ENCODE measurements at places on chromosomes 13 and 19.

DNA sequence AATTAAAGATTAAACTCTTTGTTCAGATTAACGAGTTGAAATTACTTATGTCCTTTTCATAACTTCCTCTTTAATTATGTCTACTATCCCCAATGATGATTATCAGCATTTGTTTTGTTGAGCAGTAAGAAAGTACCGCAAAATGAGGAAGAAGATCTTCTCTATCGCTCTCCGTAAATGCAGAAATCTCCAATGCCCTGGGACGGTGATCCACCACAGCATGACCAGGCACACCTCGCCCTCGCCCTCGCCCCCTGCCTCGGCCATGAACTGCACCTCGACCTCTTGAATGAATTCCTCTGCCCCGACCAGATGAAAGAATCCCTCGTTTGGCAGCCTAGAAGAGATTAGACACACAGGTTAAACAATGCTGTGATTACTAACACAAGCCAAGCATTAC is 69.1 kb downstream of the RBM26 start:
- DNase-seq, result no peak

- no peak for DNase-seq
These were observed 74.7 kb upstream of the TRPC4 start for GRCh38 chr13:37944081-37944868.

DNA sequence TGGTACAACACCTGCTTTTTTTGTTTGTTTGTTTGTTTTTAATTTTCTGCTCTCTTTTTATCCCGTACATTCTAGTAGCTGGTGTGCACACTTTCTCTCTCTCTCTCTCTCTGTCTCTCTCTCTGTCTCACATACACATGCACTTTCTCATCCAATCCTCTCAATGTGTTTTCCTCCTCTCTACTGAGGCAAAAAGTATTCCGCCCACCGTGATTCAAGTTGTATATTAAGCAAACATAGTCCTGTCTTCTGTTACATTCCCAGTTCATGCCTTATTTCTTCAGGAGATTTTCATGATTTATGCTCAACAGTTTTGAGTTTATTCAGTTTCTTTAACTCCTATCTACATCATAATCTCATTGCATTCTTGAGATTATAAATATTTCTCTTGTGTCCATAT is 38.2 kb upstream of the SCEL start:
- no peak for DNase-seq

- DNase-seq, result no peak
These were observed 809 bp downstream of the MYO1F start for GRCh38 chr19:8576273-8576993.

DNA sequence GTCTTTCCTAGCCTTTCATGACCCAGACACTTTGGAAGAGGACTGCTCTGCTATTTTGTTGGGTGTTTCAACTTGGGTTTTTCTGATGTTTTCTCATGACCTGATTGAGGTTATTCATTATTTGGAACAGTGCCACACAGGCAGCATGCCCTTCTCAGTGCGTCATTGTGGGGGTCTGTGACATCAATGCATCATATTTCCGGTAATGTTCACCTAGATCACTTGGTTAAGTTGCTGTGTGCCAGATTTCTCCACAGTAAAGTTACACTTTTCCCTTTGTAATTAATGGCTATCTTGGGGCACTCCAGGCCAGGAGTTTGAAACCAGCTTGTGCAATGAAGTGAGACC is 124.4 kb downstream of the SIPA1L3 start:
- no peak for DNase-seq

DNA sequence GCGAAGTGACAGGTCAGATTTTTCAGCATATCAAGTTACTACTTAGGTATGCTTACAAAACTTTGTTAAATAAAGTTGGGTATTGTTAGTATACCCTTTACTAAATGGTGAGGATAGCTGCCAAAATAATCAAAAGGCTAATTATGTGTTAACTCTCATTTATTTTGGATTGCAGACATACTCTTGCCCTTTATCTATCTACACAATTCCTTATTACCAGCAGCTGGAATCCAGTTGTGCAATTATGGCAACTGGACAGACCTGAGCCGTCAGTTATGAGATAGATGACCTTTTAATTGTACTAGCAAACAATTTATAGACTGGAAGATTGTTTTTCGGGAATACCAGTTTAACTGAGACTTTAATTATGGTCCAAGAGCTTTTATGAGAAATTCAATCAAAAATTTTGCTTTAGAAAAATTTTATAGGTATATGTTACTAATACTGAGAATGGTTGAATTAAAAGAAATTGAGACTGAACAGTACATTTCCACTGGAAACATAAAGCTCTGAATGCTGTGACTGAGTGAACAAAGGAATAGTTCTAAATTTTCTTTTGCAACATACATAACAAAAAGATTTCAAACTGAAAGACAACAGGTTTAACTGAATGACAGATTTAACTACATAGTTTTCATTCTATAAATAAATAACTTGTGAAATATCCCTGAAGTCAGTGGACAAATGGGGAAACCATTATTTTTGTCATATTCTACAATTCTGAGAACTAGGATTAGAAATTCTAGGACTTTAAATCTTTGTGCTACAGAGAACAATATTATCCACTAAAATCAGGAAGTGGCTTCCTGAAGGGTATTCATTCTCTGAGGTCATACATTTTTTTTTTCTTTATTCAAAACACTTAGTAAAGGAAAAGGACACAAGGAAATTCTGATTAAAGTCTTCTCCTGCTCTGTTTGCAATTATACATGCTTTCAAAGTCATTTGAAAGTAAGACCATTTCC is 97.4 kb downstream of the ZC3H13 start:
- DNase-seq, result no peak

DNA sequence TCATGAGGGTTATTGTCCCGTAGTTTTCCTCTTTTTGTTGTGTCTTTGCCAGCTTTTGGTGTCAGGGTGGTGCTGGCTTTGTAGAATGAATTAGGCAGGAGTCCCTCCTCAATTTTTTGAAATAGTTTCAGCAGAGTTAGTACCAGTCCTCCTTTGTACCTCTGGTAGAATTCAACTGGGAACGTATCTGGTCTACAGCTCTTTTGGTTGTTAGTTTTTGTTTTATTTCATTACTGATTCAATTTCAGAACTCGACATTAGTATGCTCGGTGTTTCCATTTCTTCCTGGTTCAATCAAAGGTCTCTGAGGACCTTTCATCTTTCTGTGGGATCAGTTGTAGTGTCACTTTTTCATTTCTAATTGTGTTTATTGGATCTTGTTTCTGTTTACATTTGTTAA is 1237.0 kb upstream of the PCDH9 start:
- no peak for DNase-seq

DNA sequence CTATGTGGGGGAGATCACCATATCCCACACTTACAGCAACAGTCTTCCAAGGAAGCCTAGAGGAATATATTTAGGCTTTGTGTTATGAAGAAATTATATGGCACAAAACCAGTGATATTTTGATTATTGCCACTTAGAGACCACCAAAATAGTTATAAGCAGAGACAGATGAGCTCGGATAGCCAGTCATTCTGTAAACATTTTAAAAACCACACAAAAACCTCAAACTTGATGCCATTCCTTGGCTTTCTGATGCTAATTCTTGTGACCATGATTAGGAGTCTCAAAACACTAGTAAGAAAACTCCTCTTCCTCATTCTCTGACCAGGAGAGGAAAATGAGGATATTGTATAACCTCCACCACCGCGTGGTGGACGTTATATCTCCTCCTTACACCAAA is 496.4 kb downstream of the FOXO1 start:
- no peak for DNase-seq

- DNase-seq, result peak; percentile 63
These were observed at the start of gene MYO1F for GRCh38 chr19:8577247-8577646. Gene MYO1F, minus strand, starts transcription at chr19:8577442. Its CDS starts 133 bp downstream, at chr19:8577309.

DNA sequence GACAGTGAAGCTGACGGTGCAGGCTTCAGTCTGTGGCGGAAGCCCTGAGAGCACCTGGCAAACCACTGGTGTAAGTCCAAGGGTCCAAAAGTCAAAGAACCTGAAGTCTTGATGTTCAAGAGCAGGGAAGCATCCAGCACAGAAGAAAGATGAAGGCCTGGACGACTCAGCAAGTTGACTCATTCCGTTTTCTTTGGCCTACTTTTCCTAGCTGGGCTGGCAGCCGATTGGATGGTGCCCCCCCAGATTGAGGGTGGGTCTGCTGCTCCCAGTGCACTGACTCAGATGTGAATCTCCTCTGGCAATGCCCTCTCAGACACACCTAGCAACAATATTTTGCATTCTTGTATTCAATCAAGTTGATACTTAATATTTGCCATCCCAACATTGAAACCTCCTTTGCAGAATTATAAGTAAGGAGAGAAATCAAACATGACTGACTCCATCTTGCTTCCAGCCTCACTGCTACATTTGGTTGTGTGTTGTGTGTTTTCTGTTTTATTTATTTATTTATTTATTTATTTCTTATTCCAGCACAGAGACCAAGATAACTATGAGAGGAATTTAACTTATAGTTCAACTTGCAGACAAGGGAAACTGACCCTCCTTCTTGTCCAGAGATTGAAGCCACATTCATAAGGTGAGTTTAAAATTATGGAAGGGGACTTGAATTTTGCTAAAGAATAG is 32.8 kb downstream of the IGFL2 start:
- DNase-seq, result no peak

DNA sequence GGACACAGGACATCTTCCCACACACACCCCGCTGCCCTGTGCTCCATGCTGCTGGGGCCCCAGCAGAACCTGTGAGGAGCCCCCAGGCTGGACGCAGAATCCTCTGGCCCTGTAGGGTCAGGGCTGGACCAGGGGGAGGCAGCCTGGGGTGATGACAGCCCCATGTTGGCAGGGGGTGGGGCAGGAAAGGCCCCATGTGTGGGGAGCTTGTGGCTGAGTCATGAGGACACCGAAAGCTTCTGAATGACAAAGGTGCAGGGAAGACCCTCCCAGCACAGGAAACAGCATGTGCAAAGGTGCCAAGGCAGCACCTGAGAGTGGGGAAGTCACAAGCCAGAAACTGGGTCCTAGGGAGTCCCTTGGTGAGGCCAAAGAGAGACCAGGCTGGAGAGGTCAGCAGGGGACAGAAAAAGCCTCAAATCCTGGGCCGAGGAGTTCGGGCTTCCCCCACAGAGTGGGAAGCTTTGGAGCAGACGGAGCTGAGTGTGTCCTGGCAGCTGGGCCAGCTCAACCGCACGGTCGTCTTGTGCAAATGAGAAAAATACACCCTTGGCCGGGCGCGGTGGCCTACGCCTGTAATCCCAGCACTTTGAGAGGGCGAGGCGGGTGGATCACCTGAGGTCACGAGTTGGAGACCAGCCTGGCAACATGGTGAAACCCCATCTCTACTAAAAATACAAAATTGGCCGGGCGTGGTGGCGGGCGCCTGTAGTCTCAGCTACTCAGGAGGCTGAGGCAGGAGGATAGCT is 17.5 kb downstream of the ATP8B3 start:
- no peak for DNase-seq

- peak; percentile 27 for DNase-seq
These were observed 1.3 kb downstream of the BBC3 start for GRCh38 chr19:47229676-47230053.

GRCh38 chr19:41802770-41803169 is 6.4 kb downstream of the CEACAM3 start:
- DNase-seq, result no peak

- no peak for DNase-seq
These were observed 312.5 kb downstream of the TEX29 start for GRCh38 chr13:111632906-111633305.

DNA sequence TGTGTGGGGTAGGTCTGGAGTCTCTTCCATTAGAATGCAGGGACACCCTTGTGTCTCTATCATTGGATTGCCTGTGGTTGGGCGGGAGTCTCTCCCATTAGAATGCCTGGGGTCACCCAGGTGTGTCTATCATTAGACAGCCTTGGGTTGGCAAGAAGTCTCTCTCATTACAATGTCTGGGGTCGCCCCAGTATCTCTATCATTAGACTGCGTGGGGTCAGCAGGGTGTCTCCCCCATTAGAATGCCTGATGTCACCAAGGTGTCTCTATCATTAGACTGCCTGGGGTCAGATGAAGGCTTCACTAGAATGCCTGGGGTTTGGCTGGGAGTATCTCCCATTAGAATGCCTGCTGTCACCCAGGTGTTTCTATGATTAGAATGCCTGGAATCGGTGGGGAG is 1539.0 kb downstream of the UQCRFS1 start:
- no peak for DNase-seq

- no peak for DNase-seq
These were observed 37.1 kb downstream of the PCCA start for GRCh38 chr13:100125946-100126345.

DNA sequence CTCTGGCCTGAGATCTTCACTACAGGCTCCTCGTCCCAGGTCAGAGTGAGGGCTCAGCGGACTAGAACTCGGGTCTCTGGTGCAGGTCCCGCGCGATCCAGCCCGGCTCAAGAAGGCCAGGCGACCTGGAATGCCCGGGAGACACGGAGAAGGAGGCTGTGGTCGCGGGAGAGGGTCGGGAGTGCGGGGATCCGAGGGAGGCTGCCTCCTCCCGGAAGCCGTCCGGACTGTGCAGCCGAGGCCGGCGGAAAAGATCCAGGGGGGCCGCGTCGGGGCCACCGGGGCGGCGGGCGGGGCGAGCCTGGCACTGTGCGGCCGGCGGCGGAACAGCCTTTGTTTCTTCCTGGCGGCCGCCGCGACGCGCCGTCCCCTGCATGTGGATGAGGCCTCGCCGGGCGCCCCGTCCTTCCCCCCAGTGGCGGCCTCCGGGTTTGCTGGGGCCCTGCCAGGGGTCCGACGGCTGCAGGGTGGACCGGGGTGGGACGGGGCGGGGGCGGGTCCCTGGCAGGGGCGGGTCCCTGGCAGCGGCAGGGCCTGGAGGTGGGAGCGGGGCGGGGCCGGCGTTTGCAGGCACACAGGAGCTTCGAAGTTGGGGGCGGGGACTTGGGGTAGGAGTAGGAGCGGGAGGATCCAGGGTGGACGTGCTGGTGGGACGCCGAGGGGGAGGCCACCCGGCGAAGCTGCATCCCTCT is 1.0 kb upstream of the SLC7A10 start:
- DNase-seq, result no peak

- no peak for DNase-seq
These were observed 144.4 kb downstream of the ZNF675 start for GRCh38 chr19:23542562-23542961.

GRCh38 chr13:29857085-29857484 is 6.7 kb upstream of the UBL3 start:
- no peak for DNase-seq

- DNase-seq, result no peak
These were observed 2.7 kb upstream of the MPV17L2 start for GRCh38 chr19:18190278-18190677.

DNA sequence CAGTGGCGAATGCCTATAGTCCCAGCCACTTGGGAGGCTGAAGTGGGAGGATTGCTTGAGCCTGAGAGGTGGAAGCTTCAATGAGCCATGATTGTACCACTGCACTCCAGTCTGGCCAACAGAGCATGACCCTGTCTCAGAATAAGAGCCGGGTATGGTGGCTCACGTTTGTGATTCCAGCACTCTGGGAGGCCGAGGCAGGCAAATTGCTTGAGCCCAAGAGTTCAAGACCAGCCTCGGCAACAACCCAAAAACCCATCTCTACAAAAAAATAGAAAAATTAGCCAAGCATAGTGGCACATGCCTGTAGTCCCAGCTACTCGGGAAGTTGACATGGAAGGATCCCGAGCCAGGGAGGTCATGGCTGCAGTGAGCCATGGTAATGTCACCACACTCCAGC is 5.3 kb upstream of the NECTIN2 start:
- DNase-seq, result no peak
